ENCODE measurements at places on chromosomes 7 and 10.

GRCh38 chr10:99431190-99431760, 851 bp upstream of the GOT1 start:
- DNase-seq: no peak

GRCh38 chr7:73901231-73901822, 40.4 kb downstream of the TMEM270 start:
- no peak for DNase-seq

DNA sequence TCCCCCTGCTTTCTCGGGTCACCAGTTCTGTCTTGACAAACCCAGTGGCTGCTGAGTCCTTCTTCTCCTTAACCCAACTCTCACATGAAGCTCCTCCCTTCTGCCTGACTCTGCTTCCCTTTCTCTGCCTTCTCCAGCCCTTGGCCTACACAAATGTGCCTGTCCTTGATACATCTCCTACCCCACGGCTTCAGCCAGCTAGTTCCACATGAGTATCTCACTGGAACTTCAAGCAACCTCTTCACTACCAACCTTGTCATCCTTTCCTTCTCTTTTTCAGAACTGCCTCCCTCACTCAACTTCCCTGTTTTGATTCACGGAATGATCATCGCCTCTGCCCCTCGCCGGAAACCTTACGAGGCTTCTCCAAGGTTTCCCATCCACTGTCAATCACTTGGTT, 55.9 kb downstream of the PDIA4 start:
- DNase-seq: no peak

- no peak for DNase-seq
Measured at GRCh38 chr7:158077934-158078910, 509.4 kb downstream of the PTPRN2 start.

DNA sequence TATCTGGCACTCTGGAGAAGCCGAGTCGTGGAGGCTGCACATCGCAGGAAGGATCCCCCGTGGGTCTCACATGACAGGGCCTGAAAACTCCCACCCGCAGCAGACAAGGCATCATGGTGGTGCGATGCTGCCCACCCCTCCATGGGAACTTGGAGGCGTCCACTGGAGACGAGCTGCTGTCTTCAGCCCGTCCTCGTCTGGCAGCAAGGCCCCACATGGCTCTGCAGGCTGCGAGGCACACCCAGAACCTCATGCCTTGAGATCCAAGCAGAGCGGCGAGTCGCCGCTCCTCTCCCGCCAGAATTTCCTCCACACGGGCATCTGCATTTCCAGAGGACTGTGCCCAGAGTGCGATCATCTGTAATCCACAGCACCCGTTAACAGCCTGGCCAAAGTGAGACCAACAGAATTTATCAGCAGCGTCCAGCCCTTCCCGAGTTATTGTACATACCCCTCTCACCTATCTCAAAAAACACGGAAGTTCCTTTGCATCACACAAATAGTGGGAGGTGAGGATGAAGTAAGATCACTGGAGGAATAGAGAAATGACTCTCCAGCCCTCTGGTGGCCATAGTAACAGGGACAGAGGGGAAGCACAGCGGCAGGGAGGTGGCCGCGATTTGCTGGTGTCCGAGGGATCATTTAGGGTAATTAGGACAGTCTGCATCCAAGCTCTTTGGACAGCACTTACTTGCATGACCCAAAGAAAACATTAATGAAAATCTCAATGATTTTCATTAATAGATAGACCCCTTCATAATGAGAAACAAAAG, 292.4 kb downstream of the USP6NL start:
- DNase-seq: no peak

- DNase-seq: no peak
Measured at GRCh38 chr7:19376538-19376937, 231.3 kb upstream of the FERD3L start.

- DNase-seq: no peak
Measured at GRCh38 chr7:9761224-9761623, 1212.4 kb upstream of the PHF14 start.

- DNase-seq: no peak
Measured at GRCh38 chr10:102578782-102579181, 65.5 kb upstream of the TRIM8 start.

DNA sequence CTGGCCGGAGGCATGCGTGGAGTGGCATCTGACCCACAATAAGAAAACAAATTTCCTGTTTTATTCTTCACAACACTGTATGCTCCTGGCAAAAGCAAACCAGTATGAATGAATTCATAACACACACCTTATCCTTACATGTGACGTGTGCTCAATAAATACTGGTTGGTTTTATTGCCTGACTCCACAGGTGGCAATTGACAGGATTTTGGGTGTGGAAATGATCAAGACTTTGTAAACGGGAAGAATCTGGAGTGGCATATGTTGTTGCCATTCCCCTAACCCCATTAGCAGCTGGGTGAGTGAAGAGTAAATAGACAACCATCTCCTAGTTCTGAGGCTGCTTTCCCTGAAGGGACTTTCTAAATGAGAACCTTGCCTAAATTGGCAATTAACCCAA, 215.5 kb upstream of the AOAH start:
- no peak for DNase-seq

GRCh38 chr7:79982141-79982770, 152.4 kb upstream of the GNAI1 start:
- no peak for DNase-seq
